CD14-positive monocyte (primary cell): ENCODE measurements at places on chromosomes 12 and 14.

GRCh38 chr14:90428676-90429075, 31.8 kb downstream of the CALM1 start:
- no peak for DNase-seq

GRCh38 chr12:10398168-10398567, 8.3 kb upstream of the KLRK1 start:
- DNase-seq = no peak

DNA sequence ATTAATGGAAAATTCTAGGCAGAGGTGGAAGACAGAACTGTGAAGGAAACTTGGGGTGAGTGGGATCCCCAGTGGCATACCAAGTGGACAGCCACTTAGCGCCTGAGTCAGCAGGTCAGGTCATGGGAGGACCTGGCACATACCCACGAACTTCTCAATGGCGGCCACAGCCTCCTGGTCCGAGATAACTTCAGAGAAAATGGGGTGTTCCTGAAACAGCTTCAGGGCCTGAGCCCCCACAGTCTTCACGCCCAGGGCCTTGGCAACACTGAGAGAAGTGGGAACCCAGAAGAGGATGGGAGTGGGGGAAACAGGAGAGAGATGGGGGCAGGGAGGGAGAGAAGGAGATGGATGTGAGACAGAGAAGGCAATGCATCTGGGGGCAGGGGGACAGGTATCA, 9.9 kb downstream of the SDS start:
- no peak for DNase-seq

- DNase-seq = no peak
These were observed 31.9 kb upstream of the LUM start for GRCh38 chr12:91143206-91143605.

- DNase-seq = no peak
These were observed 28.9 kb downstream of the RTRAF start for GRCh38 chr14:52018252-52018651.

DNA sequence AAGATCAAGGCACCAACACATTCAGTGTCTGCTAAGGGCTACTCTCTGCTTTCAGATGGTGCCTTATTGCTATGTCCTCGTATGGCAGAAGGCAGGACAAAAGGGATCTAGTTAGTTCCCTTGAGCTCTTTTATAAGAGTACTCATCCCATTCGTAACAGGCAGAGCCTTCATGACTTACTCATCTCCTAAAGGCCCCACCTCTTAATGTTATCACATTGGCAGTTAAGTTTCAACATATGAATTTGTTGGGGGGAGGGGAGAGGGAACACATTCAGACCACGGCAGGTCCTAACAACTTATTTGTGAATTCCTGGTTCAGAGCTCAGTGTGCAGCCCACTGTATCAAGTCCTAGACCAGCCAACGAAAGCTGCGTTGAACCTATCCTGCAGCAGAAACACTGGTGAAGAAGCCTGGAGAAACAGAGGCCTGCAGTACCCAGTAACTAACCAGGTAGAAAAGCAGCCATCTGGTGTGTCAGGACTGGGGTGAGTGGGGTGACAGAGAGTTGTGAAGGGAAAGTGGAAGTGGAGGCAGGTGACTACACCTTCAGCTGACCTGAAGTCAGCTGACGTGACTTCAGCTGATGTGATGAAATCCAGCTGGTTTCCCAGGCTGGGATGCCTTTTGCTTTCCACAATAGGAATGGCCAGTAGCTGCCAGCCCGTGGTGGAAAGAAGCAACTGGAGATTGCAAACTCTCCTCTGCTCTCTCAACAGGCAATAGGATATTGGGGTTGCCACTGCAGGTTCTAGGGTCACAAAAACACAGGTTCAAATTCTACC, 101.6 kb upstream of the PLXNC1 start:
- DNase-seq = no peak

DNA sequence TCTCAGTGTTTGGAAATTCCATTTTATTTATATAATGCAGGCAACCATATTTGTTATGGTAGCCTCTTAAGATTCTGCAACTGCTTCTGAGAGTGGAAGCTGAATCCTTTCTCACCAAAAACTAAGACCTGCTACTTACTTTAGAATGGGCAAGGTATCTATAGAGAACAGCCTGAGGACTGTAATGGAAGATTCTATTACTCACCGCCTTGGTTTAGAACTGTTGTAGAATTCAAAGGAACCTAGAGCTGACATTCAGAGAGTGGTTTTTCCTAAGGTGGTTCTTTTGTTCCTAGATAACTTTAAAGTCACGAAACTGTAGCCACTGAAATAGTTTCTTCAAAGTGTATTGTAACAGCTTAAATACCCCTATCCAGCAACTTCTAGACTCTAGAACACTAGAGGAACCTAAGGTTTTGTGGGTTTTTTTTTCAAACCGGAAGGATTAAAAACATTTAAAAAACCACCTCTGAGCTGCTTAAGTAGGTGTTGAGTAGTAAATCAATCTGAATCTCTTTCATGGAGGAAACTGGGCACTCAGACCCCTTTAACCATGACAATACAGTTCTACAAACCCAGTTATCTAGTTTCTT, 4.2 kb downstream of the TDP1 start:
- no peak for DNase-seq

DNA sequence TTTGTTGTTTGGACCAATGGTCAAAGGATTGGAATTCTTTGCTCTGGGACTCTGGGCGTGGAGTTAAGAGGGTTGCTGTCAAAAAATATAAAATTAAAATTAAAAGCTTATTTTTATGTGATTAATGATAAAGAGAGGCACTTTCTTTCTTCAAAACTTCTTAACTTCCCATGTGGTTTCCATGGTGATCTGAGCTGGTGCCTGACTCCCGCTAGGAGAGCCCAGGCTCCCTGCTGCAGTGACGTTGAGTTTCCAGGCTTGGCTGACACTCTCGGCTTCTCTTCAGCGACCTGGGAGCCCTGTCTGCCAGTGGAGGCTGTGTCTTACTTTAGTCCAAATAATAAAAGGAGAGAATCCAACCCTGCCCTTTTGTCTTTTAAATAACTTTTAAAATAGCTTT, 84.4 kb downstream of the GALC start:
- DNase-seq = no peak

DNA sequence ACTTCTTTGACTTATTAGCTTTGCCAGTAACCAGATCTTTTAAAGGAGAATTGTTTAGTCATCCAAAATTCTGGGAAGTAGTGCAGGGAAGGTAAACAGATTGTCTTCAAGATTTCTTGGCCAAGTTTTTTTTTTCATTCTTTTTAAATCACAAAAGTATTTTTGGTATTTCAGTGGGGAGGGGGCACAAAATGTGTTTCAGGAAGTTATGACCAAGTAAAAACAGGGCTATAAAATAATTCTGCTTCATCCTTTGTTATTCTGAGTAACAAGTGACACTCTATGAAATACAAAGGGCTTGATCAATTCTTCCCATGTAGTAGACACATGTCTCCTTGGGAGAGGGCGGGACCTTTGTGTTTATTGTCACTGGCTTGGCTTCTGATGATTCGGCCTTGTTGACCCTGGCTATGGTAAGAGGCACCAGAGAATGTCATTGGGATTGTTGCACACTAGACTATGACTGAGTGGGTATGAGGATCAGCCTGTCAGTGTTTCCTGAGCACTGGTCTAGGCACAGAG, 55.4 kb downstream of the SUSD6 start:
- no peak for DNase-seq

DNA sequence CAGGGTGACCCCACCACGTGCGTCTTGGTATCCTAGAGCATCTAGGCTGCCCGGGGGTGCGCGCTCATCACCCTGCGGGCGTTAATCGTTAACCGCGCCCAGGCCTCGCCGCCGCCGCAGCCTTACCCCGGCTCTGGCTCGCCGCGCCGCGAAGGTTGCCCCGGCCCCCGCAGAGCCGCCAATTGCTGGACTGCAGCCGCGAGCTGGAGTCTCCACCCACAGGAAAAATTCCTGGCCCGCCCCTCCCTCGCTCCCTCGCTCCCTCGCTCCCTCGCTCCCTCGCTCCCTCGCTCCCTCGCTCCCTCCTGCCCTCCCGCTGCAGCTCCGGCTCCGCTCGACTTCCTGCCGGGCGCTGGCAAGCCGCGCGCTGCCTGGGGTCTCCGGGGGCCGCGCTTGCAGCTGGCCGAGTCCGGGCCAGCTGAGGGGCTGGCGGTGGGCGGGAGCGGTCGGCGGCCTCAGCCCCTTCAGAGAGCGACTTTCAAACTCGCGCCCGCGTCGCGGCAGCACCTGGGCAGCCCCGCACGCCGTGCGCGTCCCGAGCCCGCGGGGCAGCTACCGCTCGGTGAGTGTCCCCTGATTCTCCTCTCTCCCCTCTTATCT, at the start of gene PLEKHG3:
TSS of gene PLEKHG3 (plus strand) at position 282 of the 600 bp plus-strand sequence. CDS start 23,208 bp downstream, outside the sequence.
- DNase-seq = peak; percentile 34

DNA sequence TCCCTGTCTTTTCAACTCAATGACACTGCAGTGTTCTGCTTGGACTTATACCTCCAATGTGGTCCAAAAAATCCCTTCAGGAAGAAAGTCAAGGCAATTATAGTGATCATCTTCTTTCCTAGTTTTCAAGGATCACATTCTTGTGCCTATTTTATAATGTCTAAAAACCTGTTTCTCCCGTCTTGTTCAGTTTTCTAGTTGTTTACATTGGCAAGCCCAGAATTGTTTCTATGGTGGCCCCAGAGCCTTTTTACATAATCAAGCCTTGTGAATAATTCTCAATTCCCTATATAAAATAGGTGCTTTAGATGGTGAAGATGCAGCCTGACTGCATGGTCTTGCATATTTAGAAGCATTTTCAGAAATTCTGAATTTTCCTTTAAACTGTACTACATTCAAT, 14.5 kb upstream of the LDHB start:
- DNase-seq = no peak

DNA sequence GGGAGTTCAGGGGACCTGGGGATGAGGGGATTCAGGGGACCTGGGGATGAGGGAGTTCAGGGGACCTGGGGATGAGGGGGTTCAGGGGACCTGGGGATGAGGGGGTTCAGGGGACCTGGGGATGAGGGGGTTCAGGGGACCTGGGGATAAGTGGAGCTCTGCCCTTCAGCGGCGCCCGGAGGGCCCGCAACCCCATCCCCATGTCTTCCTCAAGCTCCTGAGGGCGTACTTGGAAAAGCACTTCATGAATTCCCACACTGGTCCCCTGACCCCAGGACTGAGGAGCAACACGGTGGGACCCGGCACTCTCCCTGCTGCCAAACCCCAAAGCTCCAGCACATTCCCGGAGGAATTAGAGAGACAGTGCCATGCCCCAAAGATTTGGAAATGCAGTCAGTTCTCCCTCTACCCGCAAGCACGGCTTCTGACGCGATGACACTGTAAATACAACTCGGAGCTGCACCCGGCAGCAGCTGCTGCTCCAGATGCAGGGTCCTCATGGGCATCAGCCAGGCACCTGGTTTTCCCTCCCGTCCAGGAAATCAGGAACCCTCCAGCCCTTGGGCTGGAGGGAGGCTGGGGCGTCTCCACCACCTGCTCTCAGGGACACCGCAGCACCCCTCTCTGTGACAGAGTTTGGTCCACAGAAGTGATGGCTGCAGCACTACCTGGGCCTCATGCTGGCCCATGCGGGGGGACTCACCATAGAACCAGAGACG, 32.8 kb upstream of the C14orf180 start:
- no peak for DNase-seq

GRCh38 chr14:61280526-61281185, 482 bp downstream of the TMEM30B start:
- peak; percentile 26 for DNase-seq

DNA sequence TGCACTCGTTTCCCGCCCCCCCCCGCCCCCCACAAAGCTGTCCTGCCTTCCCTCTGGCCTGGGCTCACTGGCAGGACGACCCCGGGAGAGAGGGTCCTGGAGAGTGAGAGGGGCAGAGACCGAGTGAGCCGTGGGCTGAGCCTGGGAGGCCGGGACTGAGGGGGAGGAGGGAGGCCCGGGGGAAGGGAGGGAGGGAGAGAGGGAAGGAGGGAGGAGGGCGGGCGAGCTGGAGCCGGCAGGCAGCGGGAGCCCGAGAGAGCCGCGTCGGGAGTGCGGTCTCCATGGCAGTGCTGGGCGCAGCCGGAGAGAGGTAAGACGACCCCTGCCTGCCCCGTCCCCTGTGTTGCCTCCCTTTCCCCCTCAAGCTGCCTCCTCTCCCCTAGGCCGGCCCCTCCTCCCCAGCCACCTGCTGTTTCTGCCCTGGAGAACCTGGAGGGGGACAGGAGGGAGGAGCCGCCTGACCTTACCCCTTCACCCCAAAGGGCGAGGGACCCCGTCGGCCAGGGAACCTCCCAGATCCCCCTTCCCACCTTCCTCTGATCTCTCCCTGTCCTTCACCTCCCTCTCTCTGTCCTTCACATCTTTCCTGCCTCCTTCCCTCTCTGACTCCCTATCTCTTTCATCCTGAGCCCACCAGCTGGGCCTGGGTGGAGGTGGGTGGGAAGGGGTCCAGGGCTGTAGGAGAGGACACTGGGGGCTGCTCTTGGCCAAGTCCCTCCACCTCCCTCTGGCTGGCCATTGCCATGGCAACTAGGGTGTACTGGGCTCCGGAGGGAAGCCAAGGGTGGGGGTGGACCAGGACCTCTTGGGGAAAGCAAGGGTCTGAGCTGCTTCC, at the start of gene GPR162:
TSS of gene GPR162 (plus strand) at position 231 of the 835 bp plus-strand sequence. CDS start 2,078 bp downstream, outside the sequence.
- DNase-seq = peak; percentile 28

DNA sequence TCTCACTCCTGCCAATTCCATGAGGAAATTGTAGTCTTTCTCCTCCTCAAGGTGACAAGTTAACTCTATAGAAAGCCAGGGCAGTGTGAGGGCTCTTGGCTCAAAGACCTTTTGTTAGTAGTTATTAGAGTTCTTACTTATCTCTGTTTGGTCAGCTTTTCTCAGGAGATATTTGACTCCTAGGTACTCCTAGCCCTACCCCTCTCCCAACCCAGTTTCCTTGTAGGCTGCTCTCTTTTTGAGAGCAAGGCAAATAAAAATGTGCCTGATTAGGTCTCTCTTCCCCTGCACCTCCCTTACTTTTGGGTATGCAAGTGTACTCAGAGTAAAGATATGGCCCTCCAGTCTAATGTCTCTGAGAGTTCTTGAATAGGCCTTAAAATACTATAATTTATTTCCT, 23.8 kb downstream of the BTG1 start:
- no peak for DNase-seq

- no peak for DNase-seq
These were observed 1.0 kb downstream of the KCNA1 start for GRCh38 chr12:4910502-4911315.

DNA sequence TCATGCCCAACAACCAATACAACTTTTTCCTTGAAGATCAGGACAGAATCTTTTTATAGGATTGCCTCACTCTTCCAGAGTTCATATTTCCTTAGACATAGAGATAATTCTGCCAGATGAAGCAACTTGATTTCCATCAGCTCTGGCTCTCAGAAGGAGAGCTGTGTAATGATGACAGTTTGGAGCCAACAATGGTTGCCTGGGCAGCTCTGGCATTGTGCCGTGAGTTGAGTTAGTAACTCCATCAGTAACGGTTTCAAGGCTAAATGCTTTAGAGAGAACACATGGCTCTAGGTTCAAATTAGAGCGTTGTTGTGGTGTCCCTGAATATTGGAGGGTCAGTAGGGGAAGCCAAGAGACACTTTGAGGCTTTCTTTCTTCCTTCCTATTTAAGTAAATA, 501.7 kb upstream of the SEL1L start:
- DNase-seq = no peak

GRCh38 chr12:124196236-124196635, 98.7 kb upstream of the RFLNA start:
- no peak for DNase-seq
